Stimulated activated naive B cell treated with anti-CD40 and anti-IgM and Interleukin-4, amounts not matched to agents 10 μg/mL and 1 μg/mL and 100 μg/mL, for 72 hours (primary cell): ENCODE measurements at places on chromosomes 12 and 14.

- no peak for DNase-seq
These were observed 1.6 kb upstream of the CKB start for GRCh38 chr14:103524002-103524935.

DNA sequence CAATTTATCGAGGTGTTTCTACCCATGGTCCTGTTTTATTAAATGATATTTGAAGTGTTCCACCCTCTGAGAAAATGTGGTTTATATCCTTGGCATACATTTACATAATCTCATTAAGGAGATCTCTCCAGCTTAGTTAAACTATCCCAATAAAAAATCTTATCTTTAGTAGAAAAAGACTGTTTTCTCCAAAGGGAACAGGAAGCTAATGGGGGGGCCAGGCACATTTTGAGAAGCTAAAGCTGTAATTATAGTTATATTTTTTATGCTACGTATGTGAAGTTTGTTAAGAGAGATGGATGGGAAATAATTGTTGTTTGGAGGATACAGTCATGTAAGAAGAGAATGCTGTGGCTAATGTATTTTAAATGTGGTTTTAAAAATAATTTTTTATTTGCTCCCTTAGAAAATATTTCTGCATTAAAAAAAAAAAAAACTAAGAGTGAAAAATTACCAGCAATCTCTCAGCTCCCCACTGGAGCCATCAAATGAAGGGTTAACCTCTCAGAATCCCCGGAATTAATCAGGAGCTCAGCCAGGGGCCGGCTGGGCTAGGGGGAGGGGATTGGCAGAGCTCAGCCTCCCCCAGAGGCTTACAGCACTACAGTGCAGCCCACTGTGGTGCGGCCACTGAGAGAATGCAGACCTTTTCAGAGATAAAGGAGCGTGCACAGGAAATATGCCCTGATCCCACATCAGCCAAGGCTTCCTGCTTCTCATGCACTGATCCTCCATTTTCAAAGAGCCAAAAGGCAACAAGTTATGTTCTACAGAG, 185.8 kb downstream of the EGLN3 start:
- no peak for DNase-seq

DNA sequence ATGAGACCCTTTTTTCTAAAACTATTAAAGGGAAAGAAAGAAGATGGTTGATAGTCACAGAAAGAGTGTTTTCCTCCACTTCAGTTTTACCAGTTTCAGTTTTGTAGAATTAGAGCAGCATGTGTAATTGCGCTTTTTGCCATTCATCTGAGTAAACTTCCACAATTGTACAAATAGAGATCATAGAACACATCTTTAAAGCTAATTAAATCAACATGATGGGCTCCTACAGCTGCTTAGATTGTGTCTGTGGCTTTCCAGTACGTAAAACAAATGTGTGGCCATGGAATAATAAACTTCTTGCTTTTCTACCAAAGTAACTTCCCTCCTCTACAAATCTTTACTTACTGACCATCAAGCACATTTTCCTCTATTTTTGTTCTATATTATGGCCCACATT, 84.2 kb upstream of the LRIG3 start:
- DNase-seq: no peak

GRCh38 chr14:102279688-102280348, 25.1 kb downstream of the MOK start:
- DNase-seq: no peak

GRCh38 chr12:92674500-92674899, 28.3 kb upstream of the PLEKHG7 start:
- DNase-seq: no peak

DNA sequence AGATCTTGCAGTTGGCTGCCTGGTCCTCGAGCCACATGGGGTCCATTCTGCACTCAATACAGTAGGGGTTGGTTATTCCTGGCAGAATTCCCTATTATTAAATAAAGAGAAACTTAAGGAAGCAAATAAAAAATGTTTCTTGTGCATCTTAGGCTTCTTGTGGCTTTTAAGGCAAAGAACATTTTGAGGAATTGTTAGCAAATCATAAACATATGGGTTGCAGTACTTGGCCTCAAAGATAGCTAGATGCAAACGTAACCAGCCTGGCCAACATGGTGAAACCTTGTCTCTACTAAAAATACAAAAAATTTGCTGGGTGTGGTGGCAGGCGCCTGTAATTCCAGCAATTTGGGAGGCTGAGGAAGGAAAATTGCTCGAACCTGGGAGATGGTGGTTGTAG, 50.8 kb upstream of the KCNA5 start:
- DNase-seq: no peak

DNA sequence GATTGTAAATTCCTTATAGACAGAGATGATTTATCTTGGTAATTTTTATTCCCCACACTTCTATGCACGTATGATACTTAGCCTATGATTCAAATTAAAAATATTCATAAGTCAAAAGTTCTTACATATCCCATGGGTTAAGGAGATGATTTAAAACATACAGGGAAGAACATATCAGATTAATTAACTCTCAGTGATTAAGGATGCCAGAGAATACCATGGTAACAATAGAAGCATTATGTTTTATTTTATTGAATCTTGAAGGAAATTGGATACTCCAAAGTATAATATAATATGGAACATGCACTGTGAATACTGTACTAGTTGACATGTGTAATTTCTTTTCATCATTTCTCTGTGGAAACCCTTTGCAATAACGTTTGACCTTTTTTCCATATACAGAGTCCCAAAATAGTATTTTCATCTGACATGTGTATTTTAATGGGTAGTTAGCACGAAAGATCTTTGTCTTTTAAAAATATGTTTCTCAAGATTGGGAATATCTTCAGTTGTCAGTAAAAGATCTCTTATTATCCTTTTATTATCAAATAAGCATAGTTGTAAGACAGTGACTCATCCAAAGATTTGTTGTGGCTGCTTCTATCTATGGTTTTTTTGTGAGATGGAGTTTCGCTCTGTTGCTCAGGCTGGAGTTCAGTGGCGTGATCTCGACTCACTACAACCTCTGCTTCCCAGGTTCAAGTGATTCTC, 166.7 kb downstream of the RAD51B start:
- DNase-seq: no peak
